ENCODE measurements at places on chromosomes 5 and 9. TPM values are rescaled to one million over a fixed set of nuclear protein-coding genes. Genes with fewer than 3 reads are reported as not detected.

DNA sequence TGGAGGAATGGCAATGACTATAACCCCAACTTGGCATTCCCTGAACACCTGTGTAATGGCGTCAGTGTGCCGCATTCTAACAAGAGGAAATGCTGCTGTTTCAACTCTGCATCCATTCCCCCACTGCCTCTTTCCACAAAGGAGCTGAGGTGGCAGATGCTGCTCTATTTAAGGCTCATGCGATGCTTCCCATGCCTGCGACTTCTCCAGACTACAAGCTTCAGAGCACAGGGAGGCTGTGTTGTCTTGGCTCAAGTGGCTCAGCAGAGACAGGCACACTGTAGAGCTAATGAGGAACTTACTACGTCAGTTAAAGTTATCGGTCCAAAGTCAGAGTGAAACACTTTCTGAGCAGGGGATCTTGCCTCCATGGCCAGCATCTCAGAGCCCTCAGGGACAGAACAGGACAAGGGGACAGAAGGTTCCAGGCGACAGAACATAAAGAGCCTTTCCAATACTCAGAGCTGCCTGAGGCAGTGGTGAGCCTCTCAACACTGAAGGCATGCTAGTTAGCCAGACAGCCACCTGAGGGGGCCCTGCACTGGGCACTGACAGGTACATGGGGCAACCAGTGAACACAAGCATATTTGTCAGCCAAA is 21.8 kb downstream of the TNIP1 start:
- no peak for DNase-seq
- no peak overlapping the region for H3K4me3 ChIP-seq
- H3K4me1 ChIP-seq = peaks cover 35% of the 10 kb centered on the region
- peak overlapping the region; percentile 80 for H3K27ac ChIP-seq
- no peaks in the 10 kb centered on the region for H3K27me3 ChIP-seq

DNA sequence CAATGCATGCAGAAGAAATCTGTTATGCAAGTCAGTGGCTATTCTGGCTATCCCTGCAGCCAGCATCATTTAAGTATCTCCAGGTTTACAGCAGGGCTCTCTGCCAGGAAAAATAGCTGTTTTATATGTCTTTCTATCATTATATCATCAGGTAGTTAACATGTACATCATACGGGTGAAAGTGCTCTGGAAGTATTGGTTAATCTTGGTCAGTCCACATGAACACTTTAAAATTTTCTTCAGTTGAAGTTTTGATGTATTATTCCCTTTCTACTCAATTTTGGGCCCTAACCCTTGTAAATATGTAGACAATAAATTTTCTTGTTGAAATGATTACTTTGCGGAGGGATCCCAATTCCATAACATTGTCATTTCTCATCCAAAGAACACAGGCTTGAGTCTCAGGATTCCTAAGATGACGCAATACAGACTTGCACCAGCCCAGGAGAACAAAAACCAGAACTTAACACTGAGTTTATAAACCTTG is 67.5 kb downstream of the SEMA6A start:
- no peak overlapping the region for H3K27ac ChIP-seq
- no peaks in the 10 kb centered on the region for H3K4me1 ChIP-seq
- H3K4me3 ChIP-seq = no peak overlapping the region

- H3K36me3 ChIP-seq = no peaks in the 10 kb centered on the region
- no peak for DNase-seq
- H3K27ac ChIP-seq = no peak overlapping the region
- no peaks in the 10 kb centered on the region for H3K27me3 ChIP-seq
- no peaks in the 10 kb centered on the region for H3K4me1 ChIP-seq
Measured at GRCh38 chr5:168301593-168302390, 10.3 kb downstream of the WWC1 start.

DNA sequence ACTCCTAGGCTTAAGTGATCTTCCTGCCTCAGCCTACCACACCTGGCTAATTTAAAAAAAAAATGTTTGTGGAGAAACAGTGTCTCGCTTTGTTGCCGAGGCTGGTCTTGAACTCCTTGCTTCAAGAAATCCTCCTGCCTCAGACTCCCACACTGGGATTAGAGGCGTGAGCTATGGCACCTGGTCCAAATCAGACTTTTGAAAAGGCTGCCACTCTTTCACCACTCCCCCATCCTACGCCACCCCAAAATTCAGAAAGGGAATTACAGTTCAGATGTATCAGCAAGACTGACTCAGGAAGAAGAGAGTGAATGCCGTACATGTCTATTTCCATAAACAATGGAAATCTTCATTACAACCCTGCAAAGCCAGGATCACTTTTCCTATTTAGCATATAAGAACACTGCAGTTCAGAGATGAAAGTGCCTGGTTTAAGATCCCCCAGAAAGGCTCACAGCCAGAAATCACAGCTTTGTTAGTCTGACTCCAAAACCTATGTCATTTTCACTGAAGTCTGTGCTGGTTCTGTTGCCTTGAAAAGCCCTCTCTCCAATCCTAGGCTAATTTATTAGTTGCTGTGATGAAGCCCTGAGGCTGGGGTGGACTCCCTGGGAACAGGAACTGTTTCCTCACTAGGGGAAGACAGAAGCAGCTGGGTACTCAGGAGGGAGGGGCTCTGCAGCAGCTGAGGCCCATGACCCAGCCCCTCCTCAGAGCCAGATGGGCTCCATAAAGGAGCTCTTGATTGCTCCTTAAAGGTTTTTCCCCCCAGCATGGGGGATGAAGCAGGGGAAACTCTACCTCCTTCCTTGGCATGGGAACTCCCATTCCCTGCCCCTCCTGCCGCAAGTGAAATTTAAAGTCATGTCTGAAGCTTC is 3.1 kb downstream of the FBLL1 start:
- H3K27ac ChIP-seq = no peak overlapping the region
- peaks cover 36% of the 10 kb centered on the region for H3K27me3 ChIP-seq
- H3K4me1 ChIP-seq = peaks cover 9% of the 10 kb centered on the region
- H3K36me3 ChIP-seq = peaks cover 3% of the 10 kb centered on the region

The LCN6 gene
- total RNA-seq = not detected

The ORM2 gene
- not detected for total RNA-seq

The IFNA21 gene
- not detected for total RNA-seq

The DND1 gene
- total RNA-seq = 2.5 TPM

The SOHLH1 gene
- not detected for total RNA-seq

The KCNIP1 gene
- not detected for total RNA-seq
